NCI-H1417 (cell line): ENCODE measurements at places on chromosomes 1 and 21.

DNA sequence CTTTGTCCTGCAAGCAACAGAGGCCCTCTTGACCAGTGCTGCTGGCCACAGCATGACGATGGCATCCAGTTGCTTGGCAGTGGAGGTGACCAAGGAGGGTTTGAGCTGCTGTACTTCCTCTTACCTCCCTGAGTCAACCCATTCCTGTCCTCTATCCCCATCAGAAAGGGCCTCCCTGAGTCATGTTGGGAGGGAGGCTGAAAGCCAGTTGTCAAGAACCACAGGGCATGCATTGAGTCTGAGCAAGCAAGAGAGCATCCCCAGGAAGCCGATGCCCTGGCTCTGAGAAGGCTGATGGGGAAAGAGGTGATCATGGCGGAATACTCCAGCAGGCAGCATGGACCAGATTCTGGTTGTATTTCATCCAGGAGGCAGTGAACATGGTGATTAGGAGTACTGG is 69.6 kb downstream of the LACTBL1 start:
- DNase-seq, result no peak

DNA sequence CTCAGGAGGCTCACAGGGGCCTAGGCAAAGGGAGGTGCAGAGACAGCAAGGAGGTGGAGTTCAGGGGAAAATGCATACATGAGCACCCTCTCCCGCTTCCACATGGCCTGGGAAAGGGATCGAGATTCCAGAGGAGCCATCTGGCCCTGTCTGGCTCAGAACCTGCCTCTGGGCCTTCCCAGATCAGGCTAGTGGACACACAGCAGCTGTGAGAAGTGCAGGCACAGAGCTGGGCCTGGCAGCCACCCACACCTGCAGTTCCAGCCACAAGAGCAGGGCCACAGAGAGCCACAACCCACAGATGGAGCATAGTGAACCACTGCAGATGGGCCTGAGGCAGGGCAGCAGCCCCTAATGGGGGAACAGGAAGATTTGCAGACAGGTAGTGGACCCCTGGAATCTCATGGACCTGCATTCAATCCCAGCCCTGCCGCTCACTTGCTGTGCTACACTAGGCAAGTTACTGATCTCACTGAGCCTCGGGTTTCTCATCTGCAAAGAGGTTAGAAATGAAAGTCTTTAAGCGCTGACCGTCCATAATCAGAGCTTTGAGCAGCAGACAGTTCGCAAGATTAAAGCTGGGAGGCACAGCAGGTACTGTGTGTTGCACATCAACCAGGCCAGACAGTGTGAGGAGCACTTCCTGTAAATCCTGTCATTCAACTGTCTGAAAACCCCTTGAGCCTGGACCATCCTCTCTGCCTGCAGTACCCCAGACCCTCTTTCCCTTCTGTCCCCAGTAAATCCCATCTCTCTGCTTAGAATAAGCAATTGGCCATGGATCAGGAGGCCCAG is 58.0 kb downstream of the MATN1 start:
- DNase-seq, result no peak

DNA sequence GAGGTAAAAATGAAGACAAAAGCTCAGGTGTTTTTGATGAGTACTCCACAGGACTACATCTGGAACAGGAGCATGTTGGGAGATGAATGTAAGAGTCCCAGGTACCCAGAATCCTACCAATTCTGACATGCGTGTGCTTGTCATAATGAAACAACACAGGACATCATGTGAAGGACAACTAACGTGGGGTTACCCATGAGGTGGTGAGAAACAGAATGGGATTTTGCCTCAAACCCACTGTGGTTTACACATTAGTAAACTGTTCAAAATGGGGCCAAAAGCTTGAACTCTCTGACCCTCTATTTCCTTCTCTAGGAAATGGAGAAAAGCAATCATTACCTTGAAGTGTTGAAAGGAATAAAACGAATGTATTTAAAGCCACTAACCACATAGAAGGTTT is 266.2 kb downstream of the RGS7 start:
- no peak for DNase-seq

GRCh38 chr1:107877092-107877491 is 87.9 kb downstream of the VAV3 start:
- peak; percentile 30 for DNase-seq

GRCh38 chr1:168114845-168115244 is 21.9 kb downstream of the GPR161 start:
- no peak for DNase-seq

GRCh38 chr1:58047265-58047858 is 499.2 kb downstream of the OMA1 start:
- DNase-seq, result peak; percentile 41

DNA sequence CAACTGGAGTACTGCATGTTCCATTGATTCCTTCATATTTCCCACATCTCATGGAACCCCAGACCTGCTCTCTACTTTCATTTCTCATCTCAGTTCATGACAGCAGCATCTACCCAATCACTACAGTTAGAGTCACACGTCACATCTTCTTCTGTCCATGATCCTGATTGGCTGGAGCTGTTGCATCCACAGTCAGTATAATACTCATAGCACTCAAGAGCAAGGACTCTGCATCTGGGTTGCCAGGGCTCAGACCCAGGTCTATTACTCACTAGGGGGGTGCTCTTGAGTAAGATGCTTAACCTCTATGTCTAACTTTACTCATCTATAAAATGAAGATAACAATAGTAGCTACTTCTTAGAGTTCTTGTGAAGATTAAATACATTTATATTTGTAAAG is 4.4 kb upstream of the XPR1 start:
- DNase-seq, result no peak
